Activated CD8-positive, alpha-beta T cell treated with anti-CD3 and anti-CD28 coated beads, Interleukin-2, amount 10 ng/mL, durations not matched to agents 7 days and 5 days (primary cell): ENCODE measurements at places on chromosomes 12 and 14. TPM values are rescaled to one million over a fixed set of nuclear protein-coding genes. Genes with fewer than 3 reads are reported as not detected.

ABCB9 gene
- 6.0 TPM for total RNA-seq

CPM gene
- total RNA-seq, result 0.58 TPM

SYNJ2BP gene
- 7.3 TPM for total RNA-seq

BDKRB1 gene
- not detected for total RNA-seq

GARIN6 gene
- total RNA-seq, result not detected

C1RL gene
- 21.5 TPM for total RNA-seq

LRR1 gene
- 65.0 TPM for total RNA-seq

NAV3 gene
- not detected for total RNA-seq

SIRT4 gene
- total RNA-seq, result 1.4 TPM

FGD4 gene
- 0.68 TPM for total RNA-seq

HAL gene
- 0.63 TPM for total RNA-seq

FAM90A1 gene
- total RNA-seq, result not detected
